ENCODE measurements at places on chromosomes 7 and 10.

- DNase-seq = no peak
Observed at GRCh38 chr10:102616066-102616770, 28.1 kb upstream of the TRIM8 start.

DNA sequence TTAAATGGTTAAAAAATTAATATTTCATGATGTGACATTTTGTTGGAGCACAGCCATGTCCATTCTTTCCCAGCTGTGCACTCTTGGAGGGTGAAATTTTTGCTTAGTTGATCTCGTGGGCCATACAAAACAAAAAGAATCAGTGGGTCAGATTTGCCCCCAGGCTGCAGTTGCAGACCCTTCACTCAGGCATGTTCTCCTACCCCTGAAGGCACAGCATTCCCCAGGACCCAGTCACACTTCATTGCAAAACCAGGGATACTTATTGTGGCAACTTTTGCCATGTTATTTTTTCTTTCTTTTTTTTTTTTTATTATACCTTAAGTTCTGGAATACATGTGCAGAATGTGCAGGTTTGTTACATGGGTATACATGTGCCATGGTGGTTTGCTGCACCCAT is 6.0 kb downstream of the TAS2R40 start:
- no peak for DNase-seq

DNA sequence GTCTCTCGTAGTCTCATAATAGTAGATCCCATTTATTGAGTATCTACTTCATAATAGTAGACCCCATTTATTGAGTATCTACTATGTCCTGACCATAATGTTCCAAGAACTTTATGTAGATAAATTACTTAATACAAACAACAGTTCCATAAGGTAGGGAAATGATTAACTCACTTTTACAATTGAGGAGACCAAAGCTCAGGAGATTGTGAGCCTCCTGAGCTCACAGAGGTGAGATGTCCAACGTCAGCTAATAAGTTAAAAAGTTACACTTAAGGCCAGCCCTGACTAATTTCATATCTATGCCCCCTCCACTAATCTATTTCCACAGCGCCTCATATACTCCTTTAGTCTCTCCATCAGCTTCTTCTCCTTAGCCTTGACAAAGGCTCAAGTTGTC is 17.5 kb upstream of the GGCT start:
- no peak for DNase-seq

- peak; percentile 95 for DNase-seq
Observed at GRCh38 chr10:88428442-88428841, 154.7 kb downstream of the RNLS start.

- DNase-seq = peak; percentile 71
Observed at GRCh38 chr10:97676770-97677581, 10.1 kb downstream of the AVPI1 start.
